ENCODE measurements at places on chromosomes 4 and X.

DNA sequence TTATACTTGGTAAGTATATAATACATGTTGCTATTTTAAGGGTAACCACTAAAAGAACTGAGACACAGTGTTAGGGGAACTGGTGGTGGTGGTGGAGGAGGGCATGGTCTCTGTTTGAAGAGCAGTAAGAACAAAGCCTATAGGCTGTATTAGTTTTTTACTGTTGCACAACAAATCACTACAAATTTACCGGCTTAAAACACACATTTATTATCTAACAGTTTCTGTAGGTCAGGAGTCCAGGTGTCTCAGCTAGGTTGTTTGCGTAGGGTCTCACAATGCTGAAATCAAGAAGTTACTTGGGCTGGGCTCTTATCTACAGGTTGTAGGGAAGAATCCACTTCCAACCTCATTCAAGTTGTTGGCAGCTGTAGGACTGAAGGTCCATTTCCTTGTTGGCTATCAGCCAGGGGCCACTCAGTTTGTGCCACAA lies 52.6 kb downstream of the CASK start:
- DNase-seq: no peak

DNA sequence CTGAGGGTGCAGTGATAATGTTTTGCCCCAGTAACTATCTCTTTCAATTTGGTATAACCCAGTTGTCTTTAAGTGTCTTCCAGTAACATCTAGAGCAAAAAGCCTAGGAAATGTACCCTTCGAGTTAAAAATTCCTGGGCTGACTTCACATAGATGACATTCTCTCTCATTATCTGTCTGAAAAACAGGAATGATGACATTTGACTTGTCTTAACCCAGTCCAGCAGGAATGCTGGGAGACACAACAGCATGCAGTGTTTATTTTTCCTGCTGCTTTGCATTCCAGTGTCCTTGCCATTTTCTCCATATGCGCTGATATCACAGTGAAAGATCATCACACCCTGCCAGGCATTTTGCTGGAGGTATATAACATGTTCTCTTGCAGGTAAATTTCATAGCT lies 130.0 kb downstream of the SOWAHB start:
- no peak for DNase-seq

DNA sequence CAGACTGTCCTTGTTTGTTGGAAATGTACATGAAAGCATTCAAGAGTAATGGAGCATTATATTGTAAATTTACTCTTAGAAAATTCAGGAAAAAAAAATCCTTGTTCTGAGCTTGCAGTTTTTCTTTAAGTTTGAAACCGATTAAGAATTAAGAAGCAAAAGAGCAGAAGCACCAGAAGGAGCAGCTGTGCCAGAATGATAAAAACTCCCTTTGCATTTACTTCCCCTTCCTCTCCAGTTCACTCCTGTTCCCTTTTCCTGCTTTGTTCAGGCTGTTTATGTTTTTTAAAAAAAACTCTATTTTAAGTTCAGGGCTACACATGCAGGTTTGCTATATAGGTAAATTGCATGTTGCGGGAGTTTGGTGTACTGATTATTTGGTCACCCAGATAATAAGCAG lies 90.3 kb downstream of the ATOH1 start:
- DNase-seq: no peak

- DNase-seq: no peak
Measured at GRCh38 chr4:164771088-164771487, 17.2 kb downstream of the SMIM31 start.

DNA sequence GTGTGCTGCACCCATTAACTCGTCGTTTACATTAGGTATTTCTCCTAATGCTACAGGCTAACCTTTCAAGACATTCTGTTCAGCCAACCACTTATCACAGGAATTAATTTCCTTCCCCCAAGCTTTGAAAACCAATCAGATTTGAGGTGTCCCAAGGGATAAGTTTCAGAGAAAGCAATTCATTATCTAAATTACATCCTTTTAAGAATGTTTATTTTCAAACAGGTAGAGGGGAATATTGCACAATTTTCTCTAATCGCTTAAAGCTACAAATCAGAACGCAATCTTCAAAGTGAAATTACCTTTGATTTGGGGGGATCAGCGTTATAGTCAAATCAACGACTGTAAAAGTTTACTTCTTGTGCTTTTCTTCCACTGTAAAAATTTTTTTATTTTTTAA lies 1.6 kb downstream of the CLOCK start:
- no peak for DNase-seq

DNA sequence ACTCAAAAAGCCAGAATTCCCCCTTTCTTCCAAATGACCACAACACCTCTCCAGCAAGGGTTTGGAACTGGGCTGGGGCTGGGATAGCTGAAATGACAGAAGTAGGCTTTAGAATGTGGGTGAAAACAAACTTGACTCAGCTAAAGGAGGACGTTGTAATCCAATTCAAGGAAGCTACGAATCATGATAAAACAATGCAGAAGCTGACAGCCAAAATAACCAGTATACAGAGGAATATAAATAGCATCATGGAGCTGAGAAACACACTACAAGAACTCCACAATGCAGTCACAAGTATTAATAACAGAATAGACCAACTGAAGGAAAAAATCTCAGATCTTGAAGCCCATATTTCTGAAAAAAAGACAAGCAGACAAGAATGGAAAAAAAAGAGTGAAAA lies 95.8 kb upstream of the TET2 start:
- DNase-seq: no peak

DNA sequence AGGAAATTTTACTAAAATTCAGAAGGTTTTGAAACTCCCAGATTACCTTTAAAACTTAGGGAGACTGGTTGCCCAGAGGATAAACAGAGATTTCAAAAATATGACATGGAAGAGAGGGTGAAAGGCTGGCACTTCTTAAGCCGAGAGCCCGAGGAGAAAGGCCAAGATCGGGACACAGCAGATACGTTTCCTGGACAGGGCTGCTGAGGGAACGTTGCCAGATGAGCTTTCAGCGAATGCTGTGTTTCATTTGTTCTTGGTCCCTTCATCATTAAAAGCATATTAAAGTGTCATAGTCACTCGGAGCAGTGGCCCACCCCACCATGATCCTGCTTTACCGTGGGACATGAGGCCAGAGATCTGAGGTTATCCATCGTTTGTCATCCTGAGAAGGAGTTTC lies 37.9 kb upstream of the STOX2 start:
- DNase-seq: no peak

DNA sequence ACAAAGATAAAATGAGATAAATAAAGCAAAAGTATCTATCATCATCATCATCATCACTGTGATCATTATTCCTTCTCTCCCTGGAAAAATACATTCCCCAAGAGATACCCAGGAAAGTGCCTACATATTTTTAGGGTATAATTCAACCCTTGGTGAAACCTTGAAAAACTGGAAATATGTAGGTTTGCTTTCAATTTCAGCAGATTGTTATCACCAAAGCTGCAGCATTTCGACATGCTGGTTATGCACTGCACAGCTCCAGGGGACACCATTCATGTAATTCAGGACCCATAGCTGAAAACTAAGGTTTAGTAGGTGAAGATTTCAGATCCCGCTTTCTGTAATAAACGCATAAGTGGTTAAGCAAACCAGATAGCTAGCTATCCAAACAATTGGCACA lies 28.4 kb upstream of the FBXW7 start:
- DNase-seq: no peak

DNA sequence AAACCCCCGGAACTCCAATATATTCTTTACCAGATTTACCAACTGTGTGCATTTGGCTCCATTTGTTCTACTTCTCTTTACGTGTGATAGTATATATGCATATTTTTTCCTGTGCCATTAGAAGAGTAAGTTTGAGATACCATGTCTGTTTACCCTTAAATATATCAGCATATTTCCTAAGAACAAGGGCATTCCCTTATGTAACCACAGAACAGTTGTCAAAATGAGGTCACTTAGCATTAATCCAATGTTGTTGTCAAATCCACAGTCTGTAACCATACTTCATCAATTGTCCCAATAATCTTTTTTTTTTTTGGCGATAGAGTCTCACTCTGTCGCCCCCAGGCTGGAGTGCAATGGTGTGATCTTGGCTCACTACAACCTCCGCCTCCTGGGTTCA lies 55.2 kb downstream of the TBC1D14 start:
- no peak for DNase-seq

DNA sequence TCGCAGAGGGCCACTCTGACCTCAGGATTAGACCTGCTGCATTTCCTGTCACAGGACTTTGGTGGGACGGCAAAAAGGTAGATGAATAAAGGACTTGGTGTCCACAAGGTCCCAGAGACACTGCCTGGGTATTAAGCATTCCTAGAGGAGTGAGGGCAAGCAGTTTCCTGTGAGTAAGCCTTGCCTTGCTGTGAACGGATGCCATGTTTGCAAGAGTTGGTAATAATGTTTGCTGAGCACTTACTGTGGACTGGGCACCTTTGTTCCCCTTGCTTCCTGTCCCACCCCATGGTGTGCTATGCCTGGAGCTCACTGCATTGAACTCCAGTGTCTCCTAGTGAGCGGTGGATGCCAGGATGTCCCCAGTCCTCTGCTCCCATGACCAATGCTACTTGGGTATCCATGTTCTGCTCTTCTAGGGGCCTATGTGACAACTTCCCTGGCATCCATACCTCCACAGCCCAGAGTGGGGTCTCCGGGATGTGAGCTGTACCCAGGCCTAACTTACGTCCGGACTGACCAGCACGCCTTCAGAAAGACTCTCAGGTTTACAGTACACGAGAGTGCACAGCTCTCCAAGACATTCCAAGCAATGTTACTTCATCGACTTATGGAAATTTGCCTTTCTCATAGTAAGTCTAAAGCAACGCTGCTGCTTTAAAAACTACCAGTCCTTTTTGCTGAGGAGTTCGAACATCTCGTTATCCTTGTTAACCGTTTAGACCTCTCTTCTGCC lies 95.5 kb upstream of the MSX1 start:
- no peak for DNase-seq

- DNase-seq: no peak
Measured at GRCh38 chrX:39017716-39018115, 216.5 kb downstream of the MID1IP1 start.

DNA sequence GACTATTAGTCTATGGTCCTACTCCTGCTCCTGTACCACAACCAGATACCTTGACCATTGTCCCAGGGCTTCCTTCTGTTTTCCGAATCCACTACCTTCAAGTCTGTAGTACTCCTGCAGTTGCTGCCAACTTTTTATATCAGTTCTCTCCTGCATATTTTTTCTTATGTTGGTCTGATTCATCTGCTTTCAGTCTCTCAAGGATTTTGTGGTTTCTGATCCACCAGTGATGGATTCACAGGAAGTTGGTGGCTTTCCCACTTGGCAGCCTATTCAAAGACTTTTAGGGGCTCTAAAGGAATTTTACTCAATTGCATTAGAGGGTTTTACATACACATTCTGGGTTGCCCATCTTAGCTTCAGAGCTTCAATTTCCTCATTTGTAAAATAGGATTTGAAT lies 23.6 kb downstream of the KIF4A start:
- no peak for DNase-seq

- DNase-seq: no peak
Measured at GRCh38 chr4:181761156-181761555, 482.0 kb upstream of the TENM3 start.

DNA sequence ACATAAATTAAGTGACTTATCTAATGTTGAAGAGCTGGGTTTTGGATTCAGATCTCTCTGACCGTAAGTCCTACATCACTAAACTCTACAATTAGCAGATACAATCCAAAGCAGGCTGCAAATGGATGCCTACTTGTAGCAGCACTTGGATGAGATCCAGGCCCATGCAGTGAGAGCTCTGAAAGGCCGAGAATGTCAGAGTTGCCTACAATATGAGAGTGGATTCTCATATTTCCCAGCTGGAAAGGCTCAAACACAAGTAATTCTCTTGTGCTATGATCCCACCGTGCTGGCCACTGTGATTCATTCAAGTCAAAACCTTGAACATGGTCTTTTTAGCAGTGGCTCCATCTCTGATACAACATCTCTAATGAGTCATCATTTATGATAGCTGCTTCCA lies 125.4 kb upstream of the CHRDL1 start:
- DNase-seq: no peak

GRCh38 chr4:181138116-181138515 lies 1105.1 kb upstream of the TENM3 start:
- no peak for DNase-seq

DNA sequence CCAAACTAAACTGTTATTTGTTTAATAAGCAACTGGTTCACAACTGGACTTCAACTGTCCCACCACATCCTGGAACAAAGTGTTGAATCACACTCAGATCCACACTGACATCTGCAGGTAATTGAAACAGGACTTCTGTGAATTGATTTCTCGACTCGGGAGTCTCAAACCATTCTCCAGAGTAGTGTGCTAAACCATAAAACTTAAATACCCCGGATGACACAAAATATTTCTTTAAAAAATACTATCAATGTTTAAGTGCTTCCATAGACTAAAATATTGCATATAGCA lies 95.4 kb upstream of the PLAC1 start:
- DNase-seq: no peak

DNA sequence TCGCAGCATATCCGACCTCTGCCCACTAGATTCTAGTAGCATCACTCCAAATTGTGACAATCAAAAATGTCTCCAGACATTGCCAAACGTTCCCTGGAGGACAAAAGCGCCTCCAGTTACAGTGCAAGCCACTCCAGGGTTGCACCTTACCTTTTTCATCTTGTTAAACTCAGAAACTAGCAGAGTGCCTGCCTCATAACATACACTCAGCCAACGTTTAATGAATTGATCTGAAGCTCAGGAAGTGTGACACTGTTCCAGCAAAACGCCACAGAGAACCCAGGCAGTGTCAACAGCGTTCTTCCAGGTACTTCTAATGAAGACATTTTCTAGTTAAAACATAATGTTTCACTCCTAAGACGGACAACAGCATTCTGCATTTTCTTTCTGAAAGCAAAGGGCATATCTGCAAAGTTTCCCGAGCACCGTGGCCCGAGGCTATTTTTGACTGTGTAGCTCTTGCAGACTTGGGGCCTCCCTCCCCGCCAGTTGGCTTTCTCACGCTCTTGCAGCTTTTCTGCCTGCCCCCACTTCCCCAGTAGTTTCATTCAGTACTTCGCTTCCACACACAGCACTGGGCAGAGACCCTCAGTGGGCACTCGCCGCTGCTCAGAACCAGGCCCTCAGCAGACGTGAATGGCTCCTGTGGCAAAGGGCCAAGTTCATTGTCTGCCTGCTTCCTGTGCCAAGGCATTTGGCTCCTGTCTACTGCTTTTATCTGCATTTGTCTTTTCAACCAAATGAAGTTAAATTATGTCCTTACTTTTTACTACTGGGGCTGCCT lies 133.4 kb upstream of the TTC29 start:
- no peak for DNase-seq

Data from stimulated activated CD8-positive, alpha-beta memory T cell treated with anti-CD3 and anti-CD28 coated beads, Interleukin-7, amount 100 ng/mL, for 1 hour (primary cell).